Metanephros (tissue), 2 donors: ENCODE measurements at places on chromosomes 7 and 10. TPM values are rescaled to one million over a fixed set of nuclear protein-coding genes. Genes with fewer than 3 reads are reported as not detected.

BAMBI gene
- total RNA-seq = 32.5 TPM

NPY4R2 gene
- not detected for total RNA-seq

CRTAC1 gene
- 14.3 TPM for total RNA-seq

LIPN gene
- total RNA-seq = not detected

NEUROG3 gene
- total RNA-seq = not detected

IDI2 gene
- total RNA-seq = not detected

LIPK gene
- not detected for total RNA-seq

GDF2 gene
- total RNA-seq = not detected

CPA2 gene
- 0.18 TPM for total RNA-seq

MNX1 gene
- 0.18 TPM for total RNA-seq

SPDYE11 gene
- not detected for total RNA-seq

TACC2 gene
- 26.1 TPM for total RNA-seq

LRCH4 gene
- total RNA-seq = 43.5 TPM

GALNT17 gene
- 10.8 TPM for total RNA-seq

ARHGEF5 gene
- 35.1 TPM for total RNA-seq

NUDT5 gene
- 26.9 TPM for total RNA-seq

STK31 gene
- 0.64 TPM for total RNA-seq

CALN1 gene
- 0.23 TPM for total RNA-seq

ADAM12 gene
- 54.4 TPM for total RNA-seq

PODXL gene
- total RNA-seq = 127 TPM

NUDT13 gene
- 0.70 TPM for total RNA-seq

PRSS37 gene
- total RNA-seq = not detected

PAX2 gene
- total RNA-seq = 122 TPM

VWC2 gene
- 0.70 TPM for total RNA-seq

LIPM gene
- not detected for total RNA-seq

KIAA1549 gene
- total RNA-seq = 9.7 TPM

EIF5AL1 gene
- 0.12 TPM for total RNA-seq

STAG3 gene
- 1.3 TPM for total RNA-seq

METTL27 gene
- total RNA-seq = 19.3 TPM

OGDHL gene
- 57.6 TPM for total RNA-seq

SPAM1 gene
- not detected for total RNA-seq

PRKRIP1 gene
- 41.7 TPM for total RNA-seq

ICA1 gene
- 15.1 TPM for total RNA-seq

RHOBTB1 gene
- 44.8 TPM for total RNA-seq

CAMK2B gene
- 6.1 TPM for total RNA-seq

C1QL3 gene
- 0.12 TPM for total RNA-seq
